Stimulated activated naive B cell treated with anti-CD40 and anti-IgM and Interleukin-4, amounts not matched to agents 10 μg/mL and 1 μg/mL and 100 μg/mL, for 72 hours (primary cell): ENCODE measurements at places on chromosomes 6 and 20.

- DNase-seq = no peak
These were observed 438.4 kb upstream of the FLRT3 start for GRCh38 chr20:14775778-14776177.

GRCh38 chr6:118354641-118355040 lies 193.5 kb upstream of the PLN start:
- no peak for DNase-seq

- DNase-seq = no peak
These were observed 53.5 kb upstream of the NXT1 start for GRCh38 chr20:23296841-23297701.

GRCh38 chr6:118283766-118284165 lies 264.3 kb upstream of the PLN start:
- DNase-seq = no peak

- peak; percentile 47 for DNase-seq
These were observed 21.3 kb downstream of the TNXB start for GRCh38 chr6:32087574-32088486.

- DNase-seq = peak; percentile 10
These were observed 63.1 kb upstream of the IFNGR1 start for GRCh38 chr6:137282254-137282653.

- DNase-seq = no peak
These were observed 106.5 kb downstream of the SMLR1 start for GRCh38 chr6:130933712-130934200.

- peak; percentile 91 for DNase-seq
These were observed 185.1 kb downstream of the CLIC5 start for GRCh38 chr6:45830441-45831139.

DNA sequence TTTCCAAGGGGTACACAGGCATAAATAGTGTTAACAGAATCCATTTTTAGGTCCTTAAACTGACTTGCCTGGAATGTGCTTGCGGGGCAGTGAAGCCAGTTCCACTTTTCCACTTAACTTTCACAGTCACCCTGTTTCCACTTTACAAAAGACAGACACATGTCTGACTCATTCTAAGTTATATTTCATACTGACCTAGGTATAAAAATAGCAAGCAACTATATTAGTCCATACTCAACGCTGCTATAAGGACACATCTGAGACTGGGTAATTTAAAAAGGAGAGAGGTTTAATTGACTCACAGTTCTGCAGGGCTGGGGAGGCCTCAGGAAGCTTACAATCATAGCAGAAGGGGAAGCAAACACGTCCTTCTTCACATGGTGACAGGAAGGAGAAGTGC lies 88.2 kb downstream of the MTFR2 start:
- DNase-seq = no peak

- peak; percentile 29 for DNase-seq
These were observed 5.6 kb downstream of the FBXO9 start for GRCh38 chr6:53070806-53071205.

- DNase-seq = no peak
These were observed 208.3 kb downstream of the ZFAND3 start for GRCh38 chr6:38027685-38028373.

GRCh38 chr6:41377071-41377470 lies 41.7 kb downstream of the NCR2 start:
- DNase-seq = no peak

DNA sequence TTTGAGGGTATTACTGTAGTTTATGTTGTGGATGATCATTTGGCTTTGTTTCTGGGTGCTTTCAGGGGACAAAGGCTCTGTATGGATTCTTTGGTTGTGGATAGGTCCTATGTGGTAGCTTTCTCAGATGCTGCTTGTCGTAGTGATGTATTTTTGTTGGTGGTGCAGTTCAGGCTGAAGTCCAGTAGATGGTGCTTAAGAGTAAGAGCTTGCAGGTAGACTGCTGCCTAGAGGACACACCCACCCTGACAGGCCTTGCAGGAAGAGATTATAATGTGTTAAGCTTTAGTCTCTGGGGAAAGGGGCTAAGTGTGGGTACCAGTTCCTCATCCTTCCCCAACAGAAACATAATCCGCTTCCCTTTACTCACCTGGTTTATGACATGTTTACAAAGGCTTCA lies 62.6 kb upstream of the ADGRB3 start:
- DNase-seq = peak; percentile 3

- no peak for DNase-seq
These were observed 33.8 kb downstream of the RRBP1 start for GRCh38 chr20:17648315-17648646.

- DNase-seq = no peak
These were observed 3.7 kb downstream of the MANEA start for GRCh38 chr6:95581073-95581472.

- no peak for DNase-seq
These were observed 584.4 kb upstream of the CDH4 start for GRCh38 chr20:60667641-60668040.

DNA sequence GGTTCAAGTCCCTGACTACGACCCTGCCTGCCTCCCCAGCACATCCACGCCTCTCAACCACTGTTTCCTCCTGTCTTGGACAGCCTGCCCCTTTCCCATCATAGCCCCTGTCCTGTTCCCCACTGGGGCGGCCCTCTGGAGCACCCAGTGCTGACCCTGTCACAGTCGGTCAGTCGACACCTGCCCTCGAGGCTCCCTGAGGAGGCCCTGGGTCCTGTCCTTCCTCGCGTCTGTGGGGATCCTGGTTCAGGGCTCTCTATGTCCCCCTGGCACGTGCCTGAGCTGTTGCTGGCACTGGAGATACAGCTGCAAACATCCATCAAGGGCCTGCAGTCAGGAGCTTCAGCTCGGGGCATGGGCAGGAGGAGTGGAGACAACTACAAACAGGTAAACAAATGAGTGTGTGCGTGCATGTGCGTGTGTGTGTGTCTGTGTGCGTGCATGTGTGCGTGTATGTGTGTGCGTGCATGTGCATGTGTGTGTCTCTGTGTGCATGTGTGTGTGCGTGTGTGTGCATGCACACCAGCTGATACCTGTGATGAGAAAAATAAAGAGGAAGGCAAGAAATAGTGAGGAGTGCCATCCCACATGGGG lies 132.8 kb downstream of the PHACTR3 start:
- no peak for DNase-seq

DNA sequence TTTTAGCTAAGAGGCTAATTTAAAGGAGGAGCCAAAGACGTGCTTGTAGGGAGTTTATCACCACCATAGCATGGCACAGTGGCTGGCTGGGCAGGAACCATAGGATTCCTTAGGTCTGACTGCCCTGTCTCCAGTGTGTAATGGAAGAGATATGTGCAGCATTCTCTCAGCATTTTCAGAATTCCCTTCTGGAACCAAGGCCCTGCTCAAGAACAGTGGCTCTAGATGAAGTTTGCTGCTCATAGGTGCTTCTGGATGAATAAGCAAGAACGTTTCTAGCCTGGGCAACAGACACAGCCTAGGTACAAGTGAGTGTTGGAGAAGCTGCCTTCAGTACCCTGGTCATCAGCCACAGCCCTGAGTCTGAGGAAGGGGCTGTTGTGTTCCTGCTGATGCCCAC lies 69.1 kb downstream of the LCA5 start:
- no peak for DNase-seq

DNA sequence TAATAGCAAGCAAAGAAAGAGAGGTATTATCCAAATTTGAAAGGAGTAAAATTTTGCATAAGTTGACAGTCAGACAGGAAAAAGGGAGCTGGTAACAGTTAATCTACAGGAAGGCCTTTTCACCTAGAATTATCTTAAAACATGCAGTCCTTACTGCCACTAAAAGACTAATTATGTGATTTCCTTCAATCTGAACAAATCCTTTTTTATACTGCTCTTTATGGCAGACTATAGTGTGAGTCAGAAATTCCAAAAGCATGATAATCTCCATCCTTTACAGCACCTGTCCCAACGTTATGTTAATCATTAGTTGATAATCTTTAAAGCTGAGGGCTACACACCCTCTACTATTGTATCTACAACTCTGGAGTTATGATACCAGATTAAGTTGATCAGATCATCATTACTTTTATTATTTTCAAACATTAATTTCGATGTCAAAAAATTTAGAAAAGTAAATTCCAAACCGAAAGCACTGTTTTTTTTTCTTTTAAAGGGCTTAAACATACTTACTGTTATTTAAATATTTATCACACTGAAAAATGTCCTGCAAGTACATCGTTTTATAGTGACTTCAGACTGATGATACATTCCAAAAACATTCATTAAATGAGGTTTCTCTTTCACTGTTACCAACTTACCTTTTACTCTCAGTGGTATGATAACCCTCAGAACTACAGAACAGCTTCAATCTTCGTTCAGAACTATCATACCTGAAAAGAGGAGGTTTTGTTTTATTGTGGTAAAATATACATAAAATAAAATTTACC lies 33.2 kb upstream of the AKAP7 start:
- DNase-seq = no peak

GRCh38 chr20:5031206-5031557 lies 29.9 kb upstream of the SLC23A2 start:
- no peak for DNase-seq

DNA sequence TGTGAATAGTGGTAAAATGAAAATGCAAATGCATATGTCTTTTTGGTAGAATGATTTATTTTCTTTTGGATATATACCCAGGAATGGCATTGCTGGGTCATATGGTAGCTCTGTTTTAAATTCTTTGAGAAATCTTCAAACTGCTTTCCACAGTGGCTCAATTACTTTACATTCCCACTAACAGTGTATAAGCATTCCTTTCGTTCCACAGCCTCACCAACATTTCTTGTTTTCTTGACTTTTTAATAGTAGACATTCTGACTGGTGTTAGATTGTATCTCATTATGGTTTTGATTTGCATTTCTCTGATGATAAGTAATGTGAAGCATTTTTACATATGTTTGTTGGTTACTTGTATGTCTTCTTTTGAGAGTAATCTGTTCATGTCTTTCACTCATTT lies 144.0 kb downstream of the SIM1 start:
- no peak for DNase-seq

- no peak for DNase-seq
These were observed 448 bp upstream of the RIN2 start for GRCh38 chr20:19757487-19758132.

GRCh38 chr6:146594495-146594894 lies 4.3 kb upstream of the ADGB start:
- no peak for DNase-seq

- DNase-seq = no peak
These were observed 76.2 kb upstream of the FOXP4 start for GRCh38 chr6:41470029-41470330.

DNA sequence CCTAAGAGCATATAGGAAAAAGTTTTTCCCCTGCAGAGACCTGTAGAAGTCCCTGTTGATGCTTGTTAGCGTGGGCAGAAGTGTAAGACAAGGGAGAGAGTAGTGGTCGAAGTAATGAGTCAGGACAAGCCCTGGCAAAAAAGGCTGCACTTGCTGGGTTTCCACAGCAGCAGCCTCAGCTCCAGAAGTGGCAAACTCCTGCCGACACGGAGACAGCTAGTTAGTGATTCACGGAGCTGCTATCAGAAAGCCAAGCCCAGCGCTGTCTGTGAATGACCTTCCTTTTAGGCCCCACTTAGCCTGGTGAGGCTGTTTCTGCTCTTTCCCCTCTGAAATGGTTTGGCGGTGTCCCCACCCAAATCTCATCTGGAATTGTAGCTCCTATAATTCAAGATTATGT lies 109.1 kb downstream of the FAM50B start:
- no peak for DNase-seq

GRCh38 chr6:138264372-138264880 lies 46.1 kb upstream of the PBOV1 start:
- DNase-seq = no peak

DNA sequence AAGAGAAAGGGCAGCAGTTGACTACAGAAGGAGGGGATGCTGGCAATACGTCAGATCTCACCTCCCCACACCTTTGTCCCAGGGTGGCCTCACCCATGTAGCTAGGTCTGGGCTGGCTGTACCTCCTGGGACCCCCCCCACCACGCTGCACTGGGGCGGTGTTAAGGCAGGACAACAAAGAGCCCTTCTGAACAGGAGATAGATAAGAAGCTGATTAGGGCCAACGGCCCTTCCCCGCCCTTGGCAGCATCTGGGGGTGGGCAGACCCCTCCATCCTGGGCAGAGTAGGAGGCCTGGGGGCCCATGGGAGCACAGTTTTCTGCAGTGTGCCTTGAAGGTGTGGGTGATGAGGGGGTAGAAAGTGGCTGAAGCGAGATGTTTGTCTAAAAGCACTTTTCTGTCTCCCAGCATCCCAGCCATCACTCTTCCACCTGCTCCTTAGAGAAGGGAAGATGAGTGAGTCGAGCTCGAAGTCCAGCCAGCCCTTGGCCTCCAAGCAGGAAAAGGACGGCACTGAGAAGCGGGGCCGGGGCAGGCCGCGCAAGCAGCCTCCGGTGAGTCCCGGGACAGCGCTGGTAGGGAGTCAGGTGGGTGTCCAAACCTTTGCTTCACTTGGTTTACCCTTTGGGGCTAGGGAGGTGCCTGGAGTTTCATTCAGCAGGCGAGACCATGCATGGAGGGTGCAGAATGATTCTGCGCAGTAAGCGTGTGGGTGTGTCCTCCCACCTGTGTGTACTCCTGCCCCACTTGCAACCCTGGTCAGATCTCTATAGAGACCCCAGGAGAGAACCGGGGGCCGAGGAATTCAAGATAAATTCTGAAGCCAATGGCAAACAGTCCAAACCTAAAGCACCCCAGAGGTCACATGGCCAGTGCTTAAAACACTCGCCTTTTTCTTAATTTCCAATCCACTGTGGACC lies 3.9 kb downstream of the HMGA1 start:
- no peak for DNase-seq

- DNase-seq = no peak
These were observed 7.0 kb downstream of the B4GALT5 start for GRCh38 chr20:49706630-49707091.

DNA sequence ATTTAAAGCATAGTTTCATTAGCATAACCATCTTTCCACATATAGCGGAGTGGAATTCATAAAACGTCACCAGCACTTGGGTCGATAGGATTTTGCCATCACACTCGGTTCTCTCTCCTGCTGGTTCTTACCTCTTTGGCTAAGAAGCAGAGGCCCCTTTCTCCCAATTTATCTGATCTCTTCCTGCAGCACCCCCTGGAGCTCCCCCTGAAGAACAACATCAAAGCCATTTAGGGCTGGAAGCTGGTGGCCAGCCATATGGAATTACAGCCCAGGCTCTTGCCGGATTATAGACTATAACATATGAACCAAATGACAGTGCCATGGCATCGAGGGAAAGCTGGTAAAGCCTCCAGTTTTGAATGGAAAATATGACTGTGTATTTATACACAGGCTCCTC lies 6.4 kb upstream of the KIF6 start:
- no peak for DNase-seq

GRCh38 chr6:137247724-137248123 lies 28.5 kb upstream of the IFNGR1 start:
- no peak for DNase-seq
